Sigmoid colon (tissue), 7 donors: ENCODE measurements at places on chromosomes 6 and 20.

DNA sequence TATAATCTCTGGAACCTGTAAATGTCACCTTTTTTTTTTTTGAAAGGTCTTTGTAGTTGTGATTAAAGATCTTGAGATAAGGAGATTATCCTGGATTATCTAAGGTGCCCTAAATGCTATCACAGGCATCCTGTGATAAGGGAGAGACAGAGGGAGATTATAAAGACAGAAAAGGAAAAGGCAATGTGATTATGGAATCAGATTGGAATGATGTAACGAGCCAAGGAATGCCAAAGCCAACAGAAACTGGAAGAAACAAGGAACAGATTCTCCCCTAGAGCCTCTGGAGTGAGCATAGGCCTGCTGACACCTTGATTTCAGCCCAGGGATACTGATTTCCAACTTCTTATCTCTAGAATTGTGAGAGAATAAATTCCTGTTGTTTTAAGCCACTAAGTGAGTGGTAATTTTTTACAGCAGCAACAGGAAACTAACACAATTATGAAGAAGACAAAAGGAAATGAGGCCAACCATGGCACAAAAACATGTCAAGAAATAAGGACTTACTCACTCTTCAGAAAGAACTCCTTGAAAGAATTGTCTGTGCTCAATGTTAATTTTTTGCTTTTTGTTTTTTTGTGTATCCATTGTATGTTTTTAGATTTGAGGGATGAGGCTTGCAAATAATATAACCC, 82.7 kb downstream of the CFAP61 start:
- no peak for DNase-seq

DNA sequence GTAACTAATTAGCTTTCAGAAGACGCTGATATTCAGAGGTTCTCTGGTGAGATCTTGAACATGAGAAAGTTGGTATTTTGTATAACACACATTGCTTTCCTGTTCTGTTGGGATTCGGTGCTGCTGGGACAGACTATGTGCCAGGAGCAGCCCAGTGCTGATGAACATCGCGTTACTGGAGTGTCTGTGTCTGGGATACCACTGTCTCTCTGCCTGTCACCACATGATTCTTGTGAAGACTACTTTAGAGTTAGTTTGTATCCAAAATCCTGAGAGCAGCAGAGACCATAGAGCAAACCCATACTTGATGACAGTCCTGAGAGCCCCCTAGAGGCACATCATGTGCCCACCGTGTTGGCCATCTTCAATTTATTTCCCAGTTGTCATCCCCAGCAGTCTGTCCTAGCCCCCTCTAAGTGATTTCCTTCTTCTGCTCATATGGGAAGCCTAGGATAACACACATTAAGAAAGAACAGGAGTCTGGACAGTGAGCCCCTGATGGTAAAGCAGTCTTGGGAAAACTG, 41.8 kb upstream of the TINAG start:
- DNase-seq = no peak

GRCh38 chr20:8209061-8209460, 77.0 kb downstream of the PLCB1 start:
- no peak for DNase-seq

DNA sequence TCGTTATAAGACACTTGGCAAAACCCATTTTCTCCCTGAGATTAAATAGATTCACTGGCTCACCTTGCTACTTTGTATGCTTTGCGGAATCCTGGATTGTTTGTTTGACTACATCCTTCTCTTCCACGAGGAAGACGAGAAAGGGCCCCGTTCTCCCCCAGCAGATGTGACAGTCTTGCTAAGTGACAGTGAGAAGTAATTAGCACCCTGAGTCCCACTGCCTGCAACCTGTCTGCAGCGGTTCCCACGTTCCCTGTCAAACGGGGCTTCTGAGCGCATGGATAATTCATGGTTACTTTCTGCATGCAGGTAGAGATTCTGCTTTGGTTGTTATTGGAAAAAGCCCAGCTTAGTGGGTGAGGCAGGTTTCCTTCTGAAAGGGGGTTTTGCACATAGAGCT, 163.7 kb downstream of the CDH26 start:
- no peak for DNase-seq

DNA sequence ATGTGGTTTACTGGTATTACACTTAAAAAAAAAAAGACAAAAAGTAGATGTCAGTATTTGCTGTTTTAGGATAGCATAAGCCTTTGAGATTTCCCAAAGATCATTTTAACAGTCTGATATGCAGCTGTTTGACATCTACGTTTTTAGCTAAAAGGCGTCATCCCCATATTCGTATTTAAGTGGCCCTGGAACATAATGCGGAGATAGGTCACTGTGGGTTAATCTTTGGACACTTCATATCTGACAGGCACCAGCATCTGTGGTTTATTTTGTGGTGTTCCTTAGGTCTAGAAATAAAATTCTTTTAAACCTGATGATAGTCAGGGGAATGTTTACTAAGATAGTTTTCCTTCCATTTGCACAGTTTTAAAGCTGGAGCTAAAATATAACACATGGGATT, 313.7 kb downstream of the SOX4 start:
- no peak for DNase-seq

DNA sequence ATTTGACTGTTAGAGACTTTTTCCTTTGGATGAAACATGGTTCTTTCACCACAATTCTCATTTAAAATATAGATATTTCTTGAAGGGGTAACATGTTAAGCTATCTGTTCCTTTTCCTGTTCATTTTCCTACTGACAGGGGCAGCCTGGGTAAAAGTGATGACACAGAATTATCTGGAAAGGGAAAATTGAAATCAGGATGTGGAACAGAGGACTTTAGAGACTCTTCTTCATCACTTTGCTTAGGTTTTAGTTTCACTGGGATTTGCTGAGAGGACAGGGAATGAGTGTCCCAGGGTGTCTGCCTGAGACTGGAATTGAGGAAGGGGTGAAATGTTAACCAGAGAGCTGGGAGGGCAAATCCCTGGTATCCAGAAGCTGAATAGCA, 116.0 kb downstream of the RNF144B start:
- DNase-seq = no peak

GRCh38 chr6:167327391-167327790, 2.5 kb downstream of the TTLL2 start:
- no peak for DNase-seq

- DNase-seq = no peak
These were observed 205.1 kb downstream of the LY86 start for GRCh38 chr6:6793388-6794250.

DNA sequence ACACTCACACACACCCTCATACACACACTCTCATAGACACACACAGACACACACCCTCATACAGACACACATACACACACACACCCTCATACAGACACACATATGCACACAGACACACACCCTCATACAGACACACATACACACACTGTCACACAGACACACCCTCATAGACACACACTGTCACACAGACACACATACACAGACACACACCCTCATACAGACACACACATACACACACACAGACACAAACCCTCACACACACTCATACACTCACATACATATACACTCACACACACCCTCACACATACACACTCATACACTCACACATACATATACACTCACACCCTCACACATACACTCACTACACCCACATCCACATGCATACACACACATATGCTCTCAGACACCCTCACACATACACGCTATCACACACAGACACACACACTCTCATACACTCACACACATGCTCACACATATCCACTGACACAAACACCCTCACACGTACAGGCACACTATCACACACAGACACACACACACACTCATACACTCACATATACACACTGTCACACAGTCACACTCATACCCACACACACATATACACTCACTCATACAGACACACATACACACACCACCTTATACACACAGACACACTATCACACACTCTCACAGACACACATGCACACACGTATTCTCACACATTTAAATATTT, 9.1 kb downstream of the ADIG start:
- no peak for DNase-seq

GRCh38 chr6:12297363-12298016, 7.3 kb downstream of the EDN1 start:
- DNase-seq = no peak

- DNase-seq = no peak
These were observed 50.5 kb upstream of the ENPP5 start for GRCh38 chr6:46221222-46221793.

- no peak for DNase-seq
These were observed 85.9 kb upstream of the HMGCLL1 start for GRCh38 chr6:55664591-55665587.

GRCh38 chr20:49792006-49792405, 20.6 kb upstream of the SLC9A8 start:
- DNase-seq = no peak

DNA sequence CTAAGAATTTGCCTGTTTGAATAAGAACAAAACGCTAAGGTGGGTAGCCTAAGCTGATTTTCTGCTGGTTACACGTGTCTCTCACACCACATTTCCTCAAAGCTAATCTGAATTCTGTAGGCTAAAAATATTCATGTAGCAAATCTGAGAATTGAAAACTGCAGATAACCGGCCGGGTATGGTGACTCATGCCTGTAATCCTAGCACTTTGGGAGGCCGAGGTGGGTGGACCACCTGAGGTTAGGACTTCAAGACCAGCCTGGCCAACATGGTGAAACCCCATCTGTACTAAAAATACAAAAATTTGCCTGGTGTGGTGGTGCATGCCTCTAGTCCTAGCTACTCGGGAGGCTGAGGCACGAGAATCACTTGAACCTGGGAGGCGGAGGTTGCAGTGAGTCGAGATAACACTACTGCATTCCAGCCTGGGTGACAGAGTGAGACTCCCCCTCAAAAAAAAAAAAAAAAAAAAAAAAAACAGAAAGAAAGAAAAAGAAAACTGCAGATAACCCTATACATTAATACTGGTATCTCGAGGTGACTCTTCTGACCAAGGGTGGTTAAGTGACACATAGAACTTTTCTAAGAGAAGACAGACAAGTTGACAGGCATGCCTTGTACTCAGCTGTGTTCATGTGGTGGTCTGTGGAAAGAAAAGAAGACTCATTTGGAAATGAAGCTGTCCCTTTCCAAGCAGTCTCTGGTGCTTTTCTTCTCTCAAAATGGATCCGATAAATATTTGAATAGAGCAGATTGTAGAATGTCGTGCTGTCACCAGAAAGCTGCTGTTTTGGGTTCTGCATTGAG, 24.7 kb upstream of the ASXL1 start:
- no peak for DNase-seq

DNA sequence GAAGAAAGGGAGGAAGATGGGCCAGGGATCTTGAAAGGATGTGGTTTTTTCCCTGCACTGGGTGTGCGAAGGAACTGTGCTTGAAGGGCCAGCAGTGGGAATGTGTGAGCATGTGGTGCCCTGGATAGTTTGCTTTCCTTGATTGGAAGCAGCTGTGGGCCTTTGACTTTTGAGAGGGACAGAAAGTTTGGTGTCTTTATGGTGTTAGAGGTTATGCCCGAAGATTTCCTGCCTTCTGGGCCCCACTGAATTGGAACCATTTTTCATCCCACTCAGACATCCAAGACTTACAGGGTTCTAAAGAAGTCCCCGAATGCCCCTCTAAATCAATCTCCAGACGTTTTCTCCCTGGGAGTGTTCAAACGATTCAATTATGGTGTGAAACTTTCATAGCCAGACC, 23.5 kb upstream of the EDN3 start:
- no peak for DNase-seq

DNA sequence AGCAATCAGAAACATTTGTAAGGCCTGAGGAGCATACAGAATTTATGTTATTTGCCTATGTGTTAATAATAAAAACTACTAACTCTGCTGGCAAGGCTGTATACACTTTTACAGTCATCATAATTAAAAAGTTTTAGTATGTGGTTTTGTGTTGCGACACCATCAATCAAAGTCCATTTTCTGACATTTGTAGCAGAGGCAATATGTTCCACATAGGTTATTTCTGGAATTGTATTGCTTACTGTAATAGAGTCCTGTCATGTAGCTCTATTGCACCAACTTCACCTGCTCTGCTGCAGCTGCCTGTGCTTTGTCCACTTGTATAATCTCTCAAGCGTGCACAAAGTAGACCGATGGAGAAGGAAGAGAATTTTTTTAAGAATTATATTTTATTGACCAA, 501.8 kb downstream of the HACE1 start:
- DNase-seq = no peak

GRCh38 chr6:37534893-37535292, 35.2 kb upstream of the CCDC167 start:
- DNase-seq = no peak

DNA sequence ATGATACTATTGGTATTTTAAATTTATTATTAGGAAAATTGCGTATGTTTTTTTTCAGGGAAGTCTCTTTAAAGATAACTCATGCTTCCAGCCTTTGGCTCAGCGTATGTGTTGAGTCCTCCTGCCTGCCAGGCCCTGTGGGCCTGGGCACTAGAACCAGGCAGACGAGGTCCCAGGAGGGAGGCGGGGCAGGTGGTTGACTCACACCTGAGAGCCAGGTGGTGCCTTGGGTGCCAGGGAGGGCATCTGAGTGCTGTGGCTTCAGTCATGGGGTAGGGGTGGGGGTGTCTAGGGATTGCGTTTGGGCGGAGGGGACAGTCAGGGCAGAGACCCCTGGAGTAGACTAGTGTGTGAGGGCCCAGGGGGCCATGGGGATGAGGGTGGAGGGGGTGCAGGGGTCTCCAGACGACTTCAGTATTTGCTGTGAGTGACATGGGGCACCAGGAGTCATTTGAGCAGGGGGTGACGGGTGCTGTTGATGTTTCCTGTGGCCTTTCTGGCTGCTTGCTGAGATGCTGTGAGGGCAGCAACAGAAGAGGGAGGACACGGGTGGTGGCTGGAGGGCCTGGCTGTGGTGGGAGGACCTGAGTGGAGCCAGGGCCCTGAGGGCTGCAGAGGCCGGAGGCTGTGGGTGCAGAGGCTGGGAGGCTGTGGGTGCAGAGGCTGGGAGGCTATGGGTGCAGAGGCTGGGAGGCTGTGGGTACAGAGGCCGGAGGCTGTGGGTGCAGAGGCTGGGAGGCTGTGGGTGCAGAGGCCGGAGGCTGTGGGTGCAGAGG, 14.8 kb upstream of the ADRM1 start:
- DNase-seq = no peak

- DNase-seq = no peak
These were observed 66.3 kb upstream of the DYNLRB1 start for GRCh38 chr20:34449674-34450592.

GRCh38 chr20:19812056-19812455, 54.0 kb downstream of the RIN2 start:
- no peak for DNase-seq
